ENCODE measurements at places on chromosomes 5 and 9. TPM values are rescaled to one million over a fixed set of nuclear protein-coding genes. Genes with fewer than 3 reads are reported as not detected.

GRCh38 chr5:93117751-93118531 lies 463.1 kb downstream of the NR2F1-AS1 start:
- DNase-seq: no peak

- no peak for DNase-seq
These were observed 114.2 kb upstream of the MAN2A1 start for GRCh38 chr5:109575506-109575905.

The SPATA31D4 gene
- not detected for total RNA-seq

DNA sequence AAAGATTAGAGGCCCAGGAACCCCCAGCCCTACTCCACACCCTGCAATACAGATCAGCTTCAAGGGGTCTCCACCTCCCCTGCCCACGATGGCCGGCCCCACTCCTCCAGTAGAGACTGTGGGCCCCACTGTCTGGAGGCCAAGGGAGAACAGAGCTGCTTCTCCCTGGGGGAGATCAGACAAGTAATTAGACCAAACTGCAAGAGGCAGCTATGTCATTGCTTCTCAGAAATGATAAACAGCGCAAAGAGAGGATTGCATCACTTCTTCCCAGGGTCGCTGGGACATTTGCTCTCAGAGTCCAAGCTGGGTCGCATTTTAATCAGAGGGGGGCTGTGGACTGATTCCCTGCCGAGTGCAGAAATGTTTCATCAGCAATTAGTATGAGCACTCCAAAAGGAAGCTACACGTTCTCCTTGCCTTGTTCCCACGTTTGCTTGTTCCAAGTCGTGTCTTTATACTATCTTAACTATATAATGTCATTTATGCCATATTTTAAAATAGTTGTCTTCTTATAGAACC lies 59.9 kb downstream of the ROPN1L start:
- no peak for DNase-seq

GRCh38 chr5:140967226-140967893 lies 1.1 kb downstream of the PCDHAC2 start:
- DNase-seq: no peak

GRCh38 chr9:123361086-123361730 lies 5.2 kb downstream of the CRB2 start:
- no peak for DNase-seq

The SSBP2 gene
- total RNA-seq: 30.3 TPM

The FOXI1 gene
- not detected for total RNA-seq

- DNase-seq: no peak
These were observed 15.8 kb upstream of the NIPAL4 start for GRCh38 chr5:157444224-157444623.

- no peak for DNase-seq
These were observed 275.6 kb downstream of the KDM4C start for GRCh38 chr9:7033076-7034045.

The SPATA31A6 gene
- not detected for total RNA-seq

The DNM1 gene
- 0.30 TPM for total RNA-seq

GRCh38 chr5:134887593-134888159 lies 13.5 kb downstream of the TXNDC15 start:
- no peak for DNase-seq

GRCh38 chr5:72125941-72126620 lies 18.8 kb downstream of the MAP1B start:
- no peak for DNase-seq

The CDKN2B-AS1 gene
- total RNA-seq: 2.6 TPM

- no peak for DNase-seq
These were observed 690.4 kb downstream of the SLCO4C1 start for GRCh38 chr5:101605700-101606099.

All from activated CD4-positive, alpha-beta memory T cell treated with anti-CD3 and anti-CD28 coated beads, Interleukin-2, amount 10 ng/mL, durations not matched to agents 7 days and 5 days (primary cell).